Esophagus muscularis mucosa (tissue), 4 donors: ENCODE measurements at places on chromosomes 2 and 18. TPM values are rescaled to one million over a fixed set of nuclear protein-coding genes. Genes with fewer than 3 reads are reported as not detected.

GRCh38 chr2:144607891-144608521, 88.1 kb upstream of the ZEB2 start:
- H3K36me3 ChIP-seq, result no peaks in the 10 kb centered on the region
- no peaks in the 10 kb centered on the region for H3K27me3 ChIP-seq
- H3K27ac ChIP-seq, result no peak overlapping the region

The KCNIP3 gene
- 15.8 TPM for total RNA-seq

DNA sequence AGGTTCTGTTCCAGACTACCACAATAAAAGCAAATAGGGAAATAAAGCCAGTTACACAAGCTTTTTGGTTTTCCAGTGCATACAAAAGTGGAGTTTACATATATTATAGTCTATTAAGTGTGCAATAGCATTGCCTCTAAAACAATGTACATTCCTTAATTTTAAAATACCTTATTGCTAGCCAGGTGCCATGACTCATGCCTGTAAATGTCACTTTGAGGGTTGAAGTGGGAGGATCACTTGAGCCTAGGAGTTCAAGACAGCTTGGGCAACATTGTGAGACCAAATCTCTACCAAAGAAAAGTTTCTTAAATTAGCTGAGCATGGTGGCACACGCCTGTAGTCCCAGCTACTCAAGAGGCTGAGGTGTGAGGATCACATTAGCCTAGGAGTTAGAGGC, 52.9 kb upstream of the IMP4 start:
- H3K4me1 ChIP-seq, result no peaks in the 10 kb centered on the region
- H3K36me3 ChIP-seq, result no peaks in the 10 kb centered on the region
- DNase-seq, result no peak
- H3K27me3 ChIP-seq, result peaks cover 17% of the 10 kb centered on the region
- H3K4me3 ChIP-seq, result no peak overlapping the region

DNA sequence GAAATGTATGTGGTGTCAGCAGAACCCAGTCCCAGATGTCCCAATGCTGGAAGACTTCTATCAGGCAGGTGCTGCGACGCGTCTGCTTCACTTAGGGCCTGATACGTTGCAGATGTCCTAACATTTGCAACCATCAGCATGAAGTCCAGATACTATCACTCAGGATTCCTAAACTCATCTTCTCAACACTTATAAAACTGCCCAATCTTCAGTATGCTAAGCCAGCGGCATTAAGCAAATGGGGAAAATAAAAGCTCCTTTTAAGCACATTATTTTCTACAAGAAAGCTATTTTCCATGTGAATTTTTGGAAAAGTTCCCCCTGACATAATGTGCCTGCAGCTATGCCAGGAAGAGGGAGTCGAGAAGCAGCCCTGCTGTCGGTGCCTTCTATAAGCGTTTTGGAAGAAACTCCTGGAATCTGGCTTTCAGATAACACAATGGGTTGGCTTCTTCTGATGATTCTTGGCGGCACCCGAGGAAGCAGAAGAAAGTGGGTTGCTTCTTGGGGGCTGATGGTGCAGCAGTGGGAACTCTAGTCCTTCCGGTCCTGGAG, 60.7 kb upstream of the ITGA6 start:
- H3K4me3 ChIP-seq, result no peak overlapping the region
- H3K4me1 ChIP-seq, result no peaks in the 10 kb centered on the region
- H3K36me3 ChIP-seq, result no peaks in the 10 kb centered on the region

The KLHL14 gene
- not detected for total RNA-seq

DNA sequence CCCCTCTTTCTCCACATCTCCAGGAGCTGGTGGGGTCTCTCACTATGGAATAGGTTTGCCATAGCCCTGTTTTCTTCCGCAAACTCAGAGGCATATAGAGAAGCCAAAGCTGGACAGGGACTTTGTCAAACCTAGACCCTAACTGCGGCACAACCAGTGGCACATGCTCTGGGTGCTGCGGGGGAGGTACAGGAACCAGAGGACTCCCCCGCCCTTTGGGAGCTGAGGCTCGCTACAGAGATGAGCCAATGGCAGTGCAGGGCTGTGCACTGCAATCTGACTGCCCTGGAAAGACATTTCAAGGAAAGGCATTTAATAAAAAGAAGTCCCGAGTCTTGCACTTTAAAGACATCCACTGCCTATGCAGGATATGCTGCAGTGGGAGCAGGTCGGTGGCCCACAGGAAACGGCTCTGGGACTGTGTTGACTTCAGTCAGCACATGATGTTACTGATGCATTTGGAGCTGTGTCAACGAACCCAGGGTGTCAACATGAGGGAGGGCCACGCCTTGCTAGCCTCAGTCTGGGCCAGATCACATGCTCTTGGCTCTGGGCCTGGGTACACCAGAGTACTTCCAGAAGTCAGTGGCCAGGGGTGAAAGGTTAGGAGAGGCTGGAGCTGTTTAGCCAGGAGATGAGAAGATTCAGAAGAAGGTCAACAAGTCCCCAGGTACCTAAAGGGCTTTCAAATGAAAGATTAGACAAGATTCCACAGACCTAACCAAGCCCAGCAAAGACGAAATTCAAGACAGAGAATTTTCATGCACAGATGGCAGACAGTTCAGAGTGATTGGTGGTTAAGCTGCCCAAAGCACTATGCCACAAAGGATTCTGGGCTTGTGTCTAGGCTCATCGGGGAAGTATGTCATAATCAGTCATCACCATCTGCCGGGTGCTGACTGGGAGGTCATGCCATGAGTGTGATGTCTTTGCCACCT, 8.2 kb downstream of the SLC35F6 start:
- no peaks in the 10 kb centered on the region for H3K27me3 ChIP-seq
- H3K4me1 ChIP-seq, result peaks cover 69% of the 10 kb centered on the region
- H3K36me3 ChIP-seq, result peaks cover 38% of the 10 kb centered on the region
- H3K27ac ChIP-seq, result peak overlapping the region; percentile 82

DNA sequence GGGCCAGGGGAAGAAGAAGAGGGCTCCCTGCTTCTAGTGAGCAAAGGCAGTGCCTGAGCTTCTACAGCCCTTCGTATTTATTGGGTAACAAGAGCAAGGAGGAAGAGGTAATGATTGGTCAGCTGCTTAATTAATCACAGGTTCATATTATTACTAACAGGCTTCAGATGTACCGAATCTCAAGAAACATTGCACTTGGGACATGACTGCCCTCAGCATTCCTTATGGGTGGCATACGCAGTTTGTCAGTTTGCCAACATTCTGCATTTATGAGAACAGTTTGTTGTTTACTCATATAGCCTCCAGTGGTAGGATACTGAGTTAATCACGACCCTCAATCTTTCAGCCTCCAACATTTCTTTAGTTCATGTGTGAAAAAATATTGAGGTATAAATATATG, 84.5 kb downstream of the HIBCH start:
- H3K27ac ChIP-seq, result no peak overlapping the region
- no peak for DNase-seq
- H3K27me3 ChIP-seq, result no peaks in the 10 kb centered on the region
- H3K4me1 ChIP-seq, result no peaks in the 10 kb centered on the region
- H3K36me3 ChIP-seq, result no peaks in the 10 kb centered on the region

GRCh38 chr2:236787885-236788284, 218.3 kb downstream of the ACKR3 start:
- H3K36me3 ChIP-seq, result no peaks in the 10 kb centered on the region
- H3K27me3 ChIP-seq, result no peaks in the 10 kb centered on the region
- H3K4me1 ChIP-seq, result no peaks in the 10 kb centered on the region
- no peak overlapping the region for H3K4me3 ChIP-seq
- DNase-seq, result no peak

DNA sequence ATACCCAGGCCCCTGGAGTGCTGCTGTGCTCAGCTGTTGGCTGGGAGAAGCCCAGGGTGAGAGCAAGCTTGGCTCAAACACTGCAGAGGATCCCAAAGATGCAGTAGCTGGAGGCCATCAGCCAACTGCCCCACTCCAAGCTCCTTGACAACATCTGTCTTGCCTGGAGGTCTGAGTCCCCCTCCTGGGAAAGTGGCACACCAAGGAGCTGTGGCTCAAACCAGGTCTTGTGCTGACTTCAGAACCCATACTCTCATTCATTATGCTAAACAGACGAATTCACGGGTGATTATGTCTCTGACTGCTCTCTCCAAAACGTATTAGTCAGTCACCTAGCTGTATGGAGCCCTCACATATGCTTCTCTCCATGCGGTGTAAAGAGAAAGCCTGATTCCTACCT, 206.1 kb downstream of the TTC32 start:
- H3K27me3 ChIP-seq, result no peaks in the 10 kb centered on the region
- DNase-seq, result no peak
- no peak overlapping the region for H3K4me3 ChIP-seq
- H3K4me1 ChIP-seq, result no peaks in the 10 kb centered on the region

The RNASEH1 gene
- 36.5 TPM for total RNA-seq

- DNase-seq, result peak; percentile 87
- no peaks in the 10 kb centered on the region for H3K27me3 ChIP-seq
- peak overlapping the region; percentile 80 for H3K27ac ChIP-seq
- H3K36me3 ChIP-seq, result no peaks in the 10 kb centered on the region
These were observed 38.7 kb downstream of the PTGR3 start for GRCh38 chr18:75170022-75170789.

DNA sequence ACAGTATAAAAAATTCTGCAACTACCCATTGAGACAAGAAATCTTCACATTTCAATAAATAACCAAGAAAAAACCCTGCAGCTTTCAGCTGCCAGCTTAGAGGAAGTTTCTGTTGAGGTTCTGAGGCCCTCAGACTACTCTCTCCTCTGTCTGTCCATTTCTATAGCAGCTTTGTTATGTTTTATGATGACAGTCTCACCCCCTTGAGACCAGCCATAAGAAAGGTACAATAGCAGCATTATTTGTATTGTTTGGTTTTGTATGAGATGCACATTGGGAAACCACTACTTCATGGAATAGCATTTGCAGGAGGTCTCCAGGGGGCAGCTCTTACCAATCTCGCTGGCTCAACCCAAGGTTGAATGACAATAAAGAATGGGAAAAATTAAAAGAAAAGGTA, 334.6 kb upstream of the VRK2 start:
- H3K4me3 ChIP-seq, result no peak overlapping the region
- H3K27ac ChIP-seq, result no peak overlapping the region
- H3K36me3 ChIP-seq, result no peaks in the 10 kb centered on the region
- no peaks in the 10 kb centered on the region for H3K4me1 ChIP-seq

The DCAF17 gene
- 12.0 TPM for total RNA-seq

GRCh38 chr2:601387-601698, 75.9 kb downstream of the TMEM18 start:
- DNase-seq, result no peak
- no peaks in the 10 kb centered on the region for H3K27me3 ChIP-seq
- H3K27ac ChIP-seq, result no peak overlapping the region
- H3K4me1 ChIP-seq, result no peaks in the 10 kb centered on the region
- H3K4me3 ChIP-seq, result no peak overlapping the region

The HTR2B gene
- 12.1 TPM for total RNA-seq

The ERMN gene
- total RNA-seq, result under 0.01 TPM

DNA sequence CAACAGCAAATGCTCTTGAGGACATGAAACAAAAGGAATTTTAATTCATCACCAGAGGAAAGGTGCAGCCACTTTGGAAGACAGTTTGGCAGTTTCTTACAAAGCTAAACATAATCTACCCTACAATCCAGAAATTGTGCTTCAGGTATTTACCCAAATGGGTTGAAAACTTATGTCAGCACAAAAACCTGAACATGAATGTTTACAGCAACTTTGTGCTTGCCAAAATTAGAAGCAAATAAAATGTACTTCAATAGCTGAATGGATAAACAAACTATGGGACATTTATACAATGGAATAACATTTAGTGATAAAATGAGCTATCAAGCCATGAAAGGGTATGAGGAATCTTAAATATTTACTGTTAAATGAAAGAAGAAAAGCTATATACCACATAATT, 6.9 kb upstream of the MAP2 start:
- no peak for DNase-seq
- no peak overlapping the region for H3K27ac ChIP-seq
- no peak overlapping the region for H3K4me3 ChIP-seq

- H3K27me3 ChIP-seq, result no peaks in the 10 kb centered on the region
- no peaks in the 10 kb centered on the region for H3K36me3 ChIP-seq
- peaks cover 44% of the 10 kb centered on the region for H3K4me1 ChIP-seq
- no peak overlapping the region for H3K4me3 ChIP-seq
- no peak overlapping the region for H3K27ac ChIP-seq
These were observed 1.8 kb upstream of the MERTK start for GRCh38 chr2:111896576-111896975.

DNA sequence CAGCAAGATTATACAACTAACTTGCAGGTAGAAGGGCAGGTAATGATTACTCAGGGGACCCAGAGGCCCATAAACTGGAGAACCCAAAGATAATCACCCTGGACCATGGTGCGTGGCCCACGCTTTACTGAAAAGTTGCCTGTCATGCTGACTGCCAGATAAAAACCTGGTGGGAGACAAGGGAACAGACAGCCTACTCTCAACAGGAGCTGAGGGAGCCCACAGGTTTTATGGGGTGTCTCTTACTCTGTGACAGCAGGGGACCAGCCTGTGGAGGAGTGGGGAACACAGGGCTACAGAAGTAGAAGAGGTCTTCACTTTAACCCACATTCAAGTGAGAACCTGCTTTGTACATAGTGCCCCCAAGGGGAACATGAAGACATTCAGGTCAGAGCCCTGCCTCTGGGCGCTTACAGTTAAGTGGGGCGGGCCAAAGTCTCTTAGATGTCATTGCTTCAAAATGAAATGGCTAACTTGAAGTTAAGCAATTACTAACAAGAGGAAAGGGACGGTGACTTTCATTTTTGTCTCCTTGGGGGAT, 60.4 kb downstream of the DHRS9 start:
- no peaks in the 10 kb centered on the region for H3K4me1 ChIP-seq
- no peak overlapping the region for H3K4me3 ChIP-seq
- peak; percentile 75 for DNase-seq
- no peaks in the 10 kb centered on the region for H3K36me3 ChIP-seq
- H3K27ac ChIP-seq, result no peak overlapping the region

GRCh38 chr2:127660291-127660578, 14.3 kb downstream of the GPR17 start:
- H3K4me3 ChIP-seq, result no peak overlapping the region
- peaks cover 100% of the 10 kb centered on the region for H3K4me1 ChIP-seq
- peaks cover 25% of the 10 kb centered on the region for H3K36me3 ChIP-seq
- H3K27ac ChIP-seq, result peak overlapping the region; percentile 93
- no peak for DNase-seq

DNA sequence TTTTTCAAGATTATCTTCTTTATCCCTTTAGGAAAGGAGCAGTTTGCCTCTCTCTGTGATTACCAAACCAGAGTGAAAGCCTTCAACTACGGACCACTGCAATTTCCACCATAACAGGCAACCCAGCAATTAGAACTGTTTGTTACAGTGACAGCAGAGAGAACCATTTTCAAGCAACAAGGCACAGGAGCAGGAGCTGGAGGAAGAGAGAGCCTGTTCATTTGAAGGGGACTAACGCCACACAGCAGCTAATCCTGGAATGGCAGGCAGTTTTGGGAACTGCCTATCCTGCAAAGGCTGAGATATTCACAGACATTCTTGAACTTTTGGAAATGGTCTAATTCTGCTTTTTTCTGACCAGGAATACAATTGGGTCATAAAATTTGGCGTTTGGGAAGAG, 1541.9 kb upstream of the PIK3C3 start:
- no peak overlapping the region for H3K27ac ChIP-seq
- no peak for DNase-seq
- no peaks in the 10 kb centered on the region for H3K4me1 ChIP-seq
- H3K4me3 ChIP-seq, result no peak overlapping the region
- no peaks in the 10 kb centered on the region for H3K27me3 ChIP-seq
